ENCODE measurements at places on chromosomes 2 and 18.
A peak's percentile ranks its signal among the peaks of the same experiment; 100 is the strongest.

DNA sequence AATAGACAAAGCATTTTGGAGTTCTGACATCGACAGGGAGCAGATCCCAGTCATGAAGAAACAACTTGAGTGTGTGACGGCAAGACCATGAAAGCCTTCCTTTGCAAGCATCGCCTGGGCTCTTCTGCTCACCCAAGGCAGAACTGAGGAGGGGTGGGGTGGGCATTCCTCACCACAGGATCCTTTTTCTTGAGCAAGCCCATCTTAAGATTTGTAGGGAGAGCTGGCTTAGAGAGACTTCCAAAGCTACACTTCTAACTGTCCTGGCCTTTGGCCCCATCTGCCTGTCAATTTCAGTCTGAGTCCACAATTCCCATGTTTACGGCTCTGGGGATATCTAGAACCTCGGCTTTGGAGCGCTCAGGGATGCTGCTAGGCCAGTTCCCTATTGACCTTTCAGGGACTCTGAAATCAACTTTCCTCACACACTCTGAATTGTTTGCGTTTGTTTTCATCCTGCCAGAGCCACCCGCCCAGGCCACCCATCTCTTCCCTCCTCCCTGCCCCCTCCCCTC, 3.7 kb downstream of the KLHL14 start:
- DNase-seq, result no peak

- no peak for DNase-seq
Measured at GRCh38 chr2:104406261-104406726, 447.6 kb upstream of the POU3F3 start.

DNA sequence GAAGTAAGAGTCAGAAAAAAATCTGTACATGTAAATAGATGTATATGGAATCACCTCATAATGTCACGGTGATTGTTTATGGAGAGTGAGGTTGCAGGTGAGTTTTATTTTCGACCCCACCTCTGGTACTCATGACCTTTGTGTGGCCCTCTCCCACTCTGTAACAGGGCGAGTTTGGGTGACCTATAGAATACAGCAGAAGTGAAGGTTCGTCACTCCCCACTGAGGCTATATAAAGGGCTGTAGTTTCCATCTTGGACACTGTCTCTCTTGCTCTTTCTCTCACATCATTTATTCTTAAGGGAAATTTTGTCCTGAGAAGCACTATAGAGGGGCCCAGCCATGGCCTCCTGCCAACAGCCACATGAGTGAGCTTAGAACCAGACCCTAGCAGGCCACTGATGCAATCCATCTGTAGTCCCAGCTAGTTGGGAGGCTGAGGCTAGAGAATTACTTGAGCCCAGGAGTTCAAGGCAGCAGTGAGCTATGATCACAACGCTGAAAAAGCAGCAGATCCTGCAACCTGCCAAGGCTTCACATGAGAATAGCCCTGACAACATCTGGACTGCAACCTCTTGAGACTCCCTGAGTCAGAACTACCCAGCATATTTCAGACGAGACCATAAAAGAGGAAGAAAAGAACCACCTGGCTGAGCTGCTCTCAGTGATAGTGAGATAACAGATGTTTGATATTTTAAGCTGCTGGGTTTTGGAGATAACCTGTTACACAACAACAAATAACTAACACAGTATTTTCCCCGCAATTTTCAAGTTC, 74.3 kb upstream of the SLC1A4 start:
- DNase-seq, result no peak

DNA sequence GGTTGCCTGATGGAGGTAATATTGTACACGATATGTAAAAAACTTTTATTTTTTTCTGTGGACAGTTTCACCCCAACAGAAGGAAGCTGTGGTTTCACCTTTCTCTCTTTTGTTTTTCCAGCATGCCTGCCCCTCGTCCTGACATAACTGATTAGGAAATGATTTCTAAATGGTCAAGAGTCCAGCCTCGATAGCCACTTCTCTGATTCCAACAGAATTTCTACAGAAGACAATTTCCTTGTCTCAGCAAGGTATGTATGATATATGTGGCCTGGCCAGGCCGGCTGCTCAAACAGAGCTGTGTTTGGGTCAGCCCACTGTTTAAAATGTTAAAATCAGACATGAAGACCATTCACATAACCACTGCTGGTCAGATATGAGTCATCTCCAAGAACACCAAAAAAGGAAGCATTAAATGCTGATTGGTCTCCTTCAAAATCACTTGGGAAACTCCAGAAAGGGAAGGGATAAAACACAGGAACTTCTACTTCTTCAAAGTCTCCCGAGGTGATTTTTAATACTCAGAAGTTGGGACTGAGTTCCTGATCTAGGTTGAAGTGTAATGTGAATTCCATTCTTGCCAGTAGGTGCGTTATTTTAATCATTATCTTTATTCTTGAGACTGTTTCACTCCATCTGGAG, 22.3 kb downstream of the ATP8B1 start:
- no peak for DNase-seq

GRCh38 chr2:112811841-112812306, 24.7 kb downstream of the IL1B start:
- DNase-seq, result no peak

DNA sequence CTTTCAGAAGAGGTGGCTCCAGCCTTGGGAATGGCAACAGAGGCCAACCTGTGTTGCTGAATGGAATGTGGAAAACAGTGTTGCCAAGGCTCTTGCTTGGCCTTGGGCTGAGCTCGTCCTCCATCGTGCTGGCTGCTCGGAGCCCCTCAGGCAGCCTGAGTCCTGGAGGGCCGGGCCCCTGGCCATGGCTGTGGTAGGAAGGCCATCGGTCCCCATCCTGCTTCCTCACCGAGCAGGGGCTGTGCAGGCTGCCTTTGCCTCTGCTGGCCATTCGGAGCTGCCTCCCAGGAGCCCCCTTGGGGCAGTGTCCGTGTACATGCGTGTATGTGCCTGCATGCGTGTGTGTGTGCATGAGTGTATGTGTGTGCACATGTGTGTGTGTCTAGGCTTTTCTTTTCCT, 178.2 kb downstream of the KLHL29 start:
- no peak for DNase-seq

GRCh38 chr2:113784823-113785744, 28.6 kb upstream of the SLC35F5 start:
- no peak for DNase-seq

DNA sequence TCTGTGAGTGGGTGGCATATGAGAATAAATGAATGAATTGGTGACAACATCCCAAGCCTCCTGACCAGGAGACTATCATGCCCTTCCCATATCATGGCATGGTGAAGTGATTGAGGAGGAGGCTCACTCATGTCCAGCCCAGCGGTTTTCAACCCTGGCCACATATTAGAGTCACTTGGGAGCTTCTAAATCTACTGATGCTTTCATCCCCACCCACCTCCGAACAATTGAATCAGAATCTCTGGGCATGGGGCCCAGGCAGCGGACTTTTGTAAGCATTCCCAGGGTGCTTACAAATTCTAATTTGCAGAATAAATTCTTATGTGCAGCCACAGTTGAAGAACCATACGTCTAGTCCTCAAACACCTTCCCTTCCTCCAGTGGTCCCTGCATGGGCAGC, 81.7 kb upstream of the SEC11C start:
- no peak for DNase-seq

- no peak for DNase-seq
Measured at GRCh38 chr2:42168459-42169099, 574 bp upstream of the EML4 start.

- no peak for DNase-seq
Measured at GRCh38 chr2:9095690-9096089, 92.2 kb upstream of the MBOAT2 start.

DNA sequence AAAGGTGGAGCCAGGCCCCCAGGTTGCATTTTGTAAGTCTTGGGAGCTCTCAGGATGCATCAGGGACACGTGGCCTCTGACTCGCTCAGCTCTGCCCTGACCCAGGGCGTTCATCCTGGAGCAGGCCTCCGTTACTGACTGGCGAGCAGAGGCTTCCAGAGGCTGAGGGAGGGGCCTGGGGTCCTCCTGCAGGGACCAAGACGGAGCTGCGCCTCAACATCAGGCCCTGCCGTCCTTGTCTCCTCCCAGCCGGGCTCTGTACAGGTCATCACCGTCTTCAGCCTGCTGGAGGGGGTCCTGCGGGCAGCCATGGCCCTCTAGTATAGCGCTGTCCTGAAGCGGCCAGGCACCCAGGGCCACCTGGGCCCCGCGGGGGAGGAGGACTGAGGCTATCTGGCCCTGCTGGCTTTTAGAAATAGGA, 10.2 kb upstream of the ALPP start:
- DNase-seq, result no peak

DNA sequence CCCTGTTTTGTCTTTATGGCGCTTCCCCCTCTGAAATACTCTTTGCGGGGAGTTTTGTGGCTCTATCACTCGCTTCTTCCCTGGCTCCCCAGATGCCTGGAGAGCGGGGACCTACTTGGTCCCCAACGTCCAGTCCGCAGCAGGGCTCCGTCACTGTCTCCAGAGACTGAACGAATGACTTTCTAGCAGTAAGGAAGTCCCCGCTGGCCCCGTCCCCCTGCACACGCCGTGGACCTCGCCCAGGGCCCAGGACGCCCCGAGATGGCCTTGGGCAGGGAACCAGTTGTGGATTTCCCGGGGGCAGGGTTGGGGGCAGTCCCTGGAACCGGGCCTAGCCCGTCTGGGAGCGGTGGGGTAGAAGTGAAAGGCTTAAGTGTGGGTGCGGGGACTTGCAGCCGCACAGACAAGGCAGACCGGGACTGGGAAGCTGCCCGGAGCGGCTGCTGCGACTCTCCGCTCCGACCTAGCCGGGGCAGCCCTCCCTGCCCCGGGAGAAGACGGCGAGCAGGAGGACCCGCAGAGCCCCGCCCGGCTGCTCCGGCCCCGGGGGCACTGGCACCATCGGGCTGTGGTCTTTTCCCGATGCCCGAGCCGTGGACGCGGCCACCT, 821 bp upstream of the EPHA4 start:
- peak; percentile 15 for DNase-seq

DNA sequence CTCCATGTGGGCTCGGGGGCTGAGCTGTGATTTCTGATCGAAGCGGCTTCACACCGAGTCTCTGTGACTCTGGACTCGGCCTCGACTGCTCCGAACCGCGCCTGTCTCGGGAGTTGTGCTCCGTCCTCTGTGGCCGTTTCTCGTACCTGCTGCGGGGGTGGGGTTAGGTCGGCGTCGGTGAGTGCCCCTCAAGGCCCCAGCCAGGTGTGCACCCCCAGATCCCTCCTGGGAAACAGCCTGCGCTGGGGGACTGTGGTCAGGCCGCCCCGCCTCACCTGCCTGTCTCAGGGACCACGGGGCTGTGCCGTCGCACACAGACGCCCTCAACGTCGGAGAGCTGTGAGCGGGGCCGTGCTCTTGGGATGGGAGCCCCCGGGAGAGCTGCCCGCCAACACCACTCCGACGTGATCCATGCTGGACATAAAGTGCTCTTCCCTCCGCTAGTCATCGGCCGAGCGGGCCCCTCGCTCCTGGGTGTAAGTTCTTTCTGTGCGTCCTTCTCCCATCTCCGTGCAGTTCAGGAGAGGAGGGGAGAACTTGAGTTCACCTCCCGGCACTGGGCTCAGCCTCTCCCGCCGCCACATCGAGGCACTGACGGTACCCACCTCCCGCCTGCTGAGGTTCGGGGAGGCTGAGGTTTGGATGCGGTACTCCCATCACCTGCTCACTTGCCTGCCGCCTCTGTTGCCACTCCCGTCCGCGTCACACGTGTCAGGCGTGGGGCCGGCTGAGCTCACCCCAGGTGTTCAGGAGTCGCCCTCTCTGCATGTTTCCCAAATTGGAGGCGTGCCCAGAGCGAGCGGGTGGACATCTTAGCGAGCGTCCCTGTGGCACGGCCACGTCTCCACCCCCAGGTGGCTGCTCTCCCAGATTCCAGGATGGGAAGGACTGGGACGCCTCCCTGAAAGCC, 55.7 kb downstream of the CTDP1 start:
- DNase-seq, result no peak

DNA sequence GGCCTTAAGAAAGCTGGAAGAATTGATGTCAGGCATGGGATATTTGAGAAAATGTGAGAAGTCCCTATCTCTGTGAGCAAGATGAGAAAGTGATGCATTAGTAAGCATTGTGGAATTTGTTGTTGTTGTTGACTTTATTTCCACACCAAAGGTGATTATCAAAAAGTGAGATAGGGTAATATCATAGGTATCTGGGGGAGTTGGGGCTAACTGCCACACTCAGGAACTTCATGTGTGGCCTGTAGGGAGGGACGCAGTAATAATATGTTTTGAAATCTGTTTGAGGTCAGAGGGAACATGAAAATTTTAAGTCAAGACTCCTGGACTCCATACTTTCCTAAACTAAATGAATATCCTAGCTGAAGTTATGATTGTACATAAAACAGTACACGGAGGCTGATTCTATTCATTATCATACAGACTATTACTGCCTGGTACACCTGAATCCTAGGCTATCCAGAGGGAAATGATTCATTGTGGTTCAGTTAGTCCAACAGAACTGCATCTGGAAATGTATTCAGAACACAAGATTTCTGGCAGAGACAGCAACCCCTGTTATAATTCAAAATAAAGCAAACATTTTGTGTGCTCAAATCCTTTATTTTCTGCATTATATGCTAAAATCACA, 304.8 kb downstream of the CPS1 start:
- no peak for DNase-seq

GRCh38 chr2:62489162-62489561, 16.8 kb downstream of the TMEM17 start:
- DNase-seq, result no peak

DNA sequence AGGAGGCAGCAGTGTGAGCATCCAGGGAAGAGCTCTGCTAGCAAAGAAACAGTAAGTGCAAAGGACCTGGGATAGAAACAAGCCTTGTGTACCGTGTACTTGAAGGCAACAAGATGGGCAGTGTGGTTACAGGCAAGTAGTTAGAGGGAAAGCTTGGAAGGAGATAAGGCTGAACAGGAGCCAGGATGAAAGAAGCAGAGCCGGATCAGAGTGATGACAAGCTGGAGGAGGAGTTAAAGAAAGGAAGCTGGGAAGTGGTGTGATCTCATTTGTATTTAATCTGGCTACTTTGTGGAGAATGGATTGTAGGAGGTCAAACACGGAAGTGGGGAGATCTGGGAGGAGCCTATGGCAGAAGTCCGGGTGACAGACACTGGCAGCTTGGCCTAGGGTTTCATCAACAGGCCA, 44.7 kb upstream of the VPS54 start:
- peak; percentile 24 for DNase-seq

DNA sequence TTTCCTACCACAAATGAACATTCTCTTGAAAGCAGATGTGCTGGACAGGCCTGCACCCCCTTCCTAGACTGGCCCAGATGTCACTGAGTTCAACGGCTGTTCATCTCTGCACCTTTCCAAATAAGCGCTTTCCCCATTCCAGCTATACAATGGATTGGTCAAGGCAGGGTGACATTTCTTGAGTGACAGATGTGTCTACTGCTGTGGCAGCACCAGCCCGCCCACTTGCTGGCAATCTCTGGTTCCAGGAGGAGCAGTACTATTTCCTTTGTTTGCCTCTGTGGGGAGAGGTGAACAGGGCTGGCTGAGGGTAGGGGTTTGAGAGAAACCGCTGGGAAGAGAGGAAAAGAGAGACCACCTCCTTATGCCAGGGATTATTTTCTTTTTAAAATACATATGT, 269.5 kb upstream of the POU3F3 start:
- no peak for DNase-seq

DNA sequence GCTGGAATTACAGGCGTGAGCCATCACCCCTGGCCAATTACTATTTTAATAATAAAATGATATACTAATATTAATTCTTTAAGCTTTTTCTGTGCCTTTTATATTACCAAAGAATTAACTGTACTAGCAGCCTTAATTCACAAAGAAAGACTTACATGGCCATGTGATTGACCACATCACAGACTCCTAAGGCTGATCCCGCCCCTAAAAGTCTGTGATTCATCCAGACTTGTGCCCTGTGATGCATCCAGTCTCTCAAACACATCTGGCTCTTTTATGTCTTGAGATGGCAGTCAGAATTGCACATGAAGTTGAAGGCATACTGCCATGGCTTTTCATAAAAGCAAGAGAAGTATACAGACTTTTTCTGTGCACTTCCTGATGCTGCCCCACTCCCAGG, 91.7 kb downstream of the DTNA start:
- no peak for DNase-seq
